Activated CD4-positive, alpha-beta memory T cell treated with anti-CD3 and anti-CD28 coated beads, Interleukin-2, amount 10 ng/mL, durations not matched to agents 7 days and 5 days (primary cell): ENCODE measurements at places on chromosomes 5 and 9. TPM values are rescaled to one million over a fixed set of nuclear protein-coding genes. Genes with fewer than 3 reads are reported as not detected.

SSBP2 gene
- total RNA-seq, result 28.1 TPM

BARHL1 gene
- total RNA-seq, result not detected

YIPF5 gene
- total RNA-seq, result 45.1 TPM

LYSMD3 gene
- total RNA-seq, result 20.6 TPM

AHRR gene
- 24.6 TPM for total RNA-seq

DCANP1 gene
- total RNA-seq, result not detected

MARCOL gene
- total RNA-seq, result not detected

GOLM1 gene
- 4.4 TPM for total RNA-seq

KLHL9 gene
- total RNA-seq, result 18.0 TPM

TRIM7 gene
- total RNA-seq, result 1.9 TPM

CLIC3 gene
- total RNA-seq, result 3.7 TPM

MEF2C gene
- total RNA-seq, result 0.03 TPM

SLC4A9 gene
- 0.43 TPM for total RNA-seq

OR1Q1 gene
- not detected for total RNA-seq

IZUMO3 gene
- total RNA-seq, result not detected

ABO gene
- total RNA-seq, result 0.53 TPM

NMUR2 gene
- total RNA-seq, result not detected

ACTBL2 gene
- not detected for total RNA-seq

DUSP1 gene
- 17.0 TPM for total RNA-seq

GMCL2 gene
- total RNA-seq, result not detected

LTC4S gene
- 3.3 TPM for total RNA-seq

RPL37 gene
- 1,494 TPM for total RNA-seq

PPP2R2B gene
- 3.1 TPM for total RNA-seq

PDE6A gene
- total RNA-seq, result not detected

WWC1 gene
- total RNA-seq, result not detected

RLN2 gene
- total RNA-seq, result 3.6 TPM

TMOD1 gene
- 1.5 TPM for total RNA-seq

OMD gene
- not detected for total RNA-seq

WHRN gene
- 4.5 TPM for total RNA-seq

SYK gene
- total RNA-seq, result not detected

SOX30 gene
- 0.33 TPM for total RNA-seq

PHF24 gene
- total RNA-seq, result not detected

PRDM9 gene
- not detected for total RNA-seq

KCNV2 gene
- not detected for total RNA-seq

SLC36A2 gene
- total RNA-seq, result not detected

ECM2 gene
- total RNA-seq, result not detected

CAMK4 gene
- 66.1 TPM for total RNA-seq

PCDHA7 gene
- not detected for total RNA-seq

SLC9A3 gene
- 1.2 TPM for total RNA-seq

RAD17 gene
- 26.2 TPM for total RNA-seq

IFNA21 gene
- not detected for total RNA-seq

RFESD gene
- 5.4 TPM for total RNA-seq

GLIPR2 gene
- total RNA-seq, result 45.3 TPM

GRIA1 gene
- total RNA-seq, result not detected

DDX4 gene
- 0.50 TPM for total RNA-seq

RNF208 gene
- total RNA-seq, result 2.5 TPM

CCDC171 gene
- total RNA-seq, result 2.5 TPM

PAEP gene
- not detected for total RNA-seq
